ENCODE measurements at places on chromosomes 2 and 18. TPM values are rescaled to one million over a fixed set of nuclear protein-coding genes. Genes with fewer than 3 reads are reported as not detected.

SP5 gene
- not detected for total RNA-seq

GRCh38 chr2:45083175-45083574 lies 73.9 kb upstream of the SIX2 start:
- no peak for DNase-seq

DNA sequence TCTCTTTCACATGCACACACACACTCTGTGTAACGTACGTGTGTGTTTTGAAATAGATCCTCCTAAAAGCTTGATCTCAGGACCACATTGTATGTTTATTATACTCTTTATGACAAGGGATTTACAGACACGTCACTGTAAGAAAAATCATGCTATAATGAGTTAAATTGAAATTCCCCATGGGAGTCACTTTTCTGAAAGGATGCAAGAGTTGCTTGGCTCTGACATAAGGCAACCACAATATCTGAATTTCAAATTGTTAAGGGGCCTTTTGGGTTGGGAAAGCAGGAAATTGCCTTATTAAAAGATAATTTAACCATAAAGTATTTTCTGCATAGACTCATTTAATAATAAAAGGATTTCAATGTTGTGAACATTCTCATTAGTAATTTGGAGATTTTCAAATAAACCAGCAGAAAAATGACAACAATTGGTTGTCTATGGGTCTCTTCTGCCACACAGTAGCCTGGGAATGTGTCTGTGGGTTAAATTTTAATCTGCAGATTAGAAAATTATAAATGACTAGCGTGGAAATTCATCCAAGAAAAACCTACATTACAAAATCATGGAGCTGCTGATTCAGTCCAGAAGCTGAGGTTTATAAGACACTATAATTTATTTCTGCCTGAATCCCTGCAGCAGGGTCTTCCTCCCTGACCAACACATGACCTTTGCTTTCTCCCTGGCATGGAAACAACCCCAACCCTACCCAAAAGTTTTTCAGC lies 75.9 kb upstream of the PID1 start:
- DNase-seq, result no peak

DNA sequence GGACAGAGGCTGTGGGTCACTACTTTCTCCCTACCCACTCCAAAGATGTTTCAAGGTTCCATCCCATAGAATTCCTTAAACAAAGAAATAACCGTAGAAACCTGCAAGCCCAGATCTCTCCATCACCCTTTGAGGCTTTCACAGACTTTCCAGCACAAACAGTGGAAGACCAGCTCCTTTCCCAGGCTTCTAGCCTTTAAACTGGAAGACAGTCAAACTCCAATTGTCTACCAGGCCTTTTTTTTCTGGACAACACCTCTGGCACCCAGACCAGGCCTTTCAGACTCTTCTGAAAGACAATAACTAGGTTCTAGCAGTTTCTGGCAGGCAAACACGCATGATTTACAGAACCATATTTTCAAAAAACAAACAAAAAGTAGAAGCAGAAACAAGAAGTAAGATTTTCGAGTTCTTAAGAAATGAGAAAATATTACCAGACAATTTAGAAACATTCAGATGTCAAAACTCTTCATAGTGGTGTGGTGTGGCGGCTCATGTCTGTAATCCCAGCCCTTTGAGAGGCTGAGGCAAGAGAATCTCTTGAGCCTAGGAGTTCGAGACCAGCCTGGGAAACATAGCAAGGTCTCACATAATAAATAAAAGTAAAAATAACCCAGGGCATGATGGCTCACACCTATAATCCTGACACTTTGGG lies 106.8 kb upstream of the MSH2 start:
- no peak for DNase-seq

DNA sequence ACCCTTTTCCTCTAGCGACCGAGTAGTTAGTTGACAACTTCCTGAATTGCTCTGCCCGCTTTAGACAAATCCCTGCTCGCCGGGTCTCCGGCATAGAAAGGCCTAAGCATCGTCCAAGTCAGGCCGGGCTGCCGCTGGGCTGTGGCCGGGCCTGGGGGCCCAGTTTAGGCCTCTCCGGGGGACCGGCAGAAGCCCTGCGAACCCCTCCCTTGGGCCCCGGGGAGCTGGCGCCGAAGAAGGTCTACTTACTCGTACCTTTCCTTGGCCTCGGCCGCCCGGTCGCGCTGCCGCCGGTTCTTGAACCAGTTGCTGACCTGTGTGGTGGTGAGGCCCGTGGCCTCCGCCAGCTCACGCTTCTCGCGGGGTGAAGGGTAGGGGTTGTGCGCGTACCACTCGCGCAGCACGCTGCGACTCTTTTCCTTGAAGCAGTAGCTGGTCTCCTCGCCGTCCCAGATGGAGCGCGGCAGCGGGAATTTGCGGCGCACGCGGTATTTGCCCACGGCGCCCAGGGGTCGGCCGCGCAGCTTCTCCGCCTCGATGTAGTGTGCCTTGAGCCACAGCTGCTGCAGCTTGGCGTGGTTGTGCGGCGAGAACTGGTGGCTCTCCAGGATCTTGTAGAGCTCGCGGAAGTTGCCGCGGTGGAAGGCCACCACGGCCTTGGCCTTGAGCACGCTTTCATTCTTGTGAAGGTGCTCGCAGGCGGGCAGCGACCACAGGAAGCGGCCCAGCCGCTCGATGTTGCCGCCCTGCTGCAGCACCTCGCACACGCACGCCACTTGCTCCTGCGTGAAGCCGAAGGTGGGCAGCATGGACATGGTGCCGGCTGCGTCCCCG lies 739 bp downstream of the SIX2 start:
- no peak for DNase-seq

LOXL3 gene
- total RNA-seq, result 112 TPM

DNA sequence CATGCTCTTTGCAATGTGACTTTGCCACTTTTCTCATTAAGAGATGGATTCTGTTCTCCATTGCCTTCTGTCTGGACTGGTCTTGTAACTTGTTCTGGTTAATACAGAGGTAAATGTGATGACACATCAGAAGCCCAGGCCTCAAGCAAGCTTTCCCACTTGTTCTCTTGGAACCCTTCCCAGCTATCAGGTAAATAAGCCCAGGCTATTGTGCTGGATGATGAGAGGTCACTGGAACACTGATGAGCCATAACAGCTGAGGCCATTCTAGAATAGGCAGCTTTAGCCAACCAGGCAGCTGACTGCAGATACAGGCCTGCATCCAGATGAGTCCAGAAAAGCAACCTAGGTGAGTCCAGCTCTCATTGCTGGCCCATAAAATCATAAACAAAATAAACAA lies 1007.0 kb upstream of the ACVR2A start:
- DNase-seq, result no peak

MRPL19 gene
- 43.5 TPM for total RNA-seq

B3GNT7 gene
- 1.9 TPM for total RNA-seq

- DNase-seq, result no peak
These were observed 94.9 kb downstream of the FHOD3 start for GRCh38 chr18:36392164-36392978.

MROH2A gene
- not detected for total RNA-seq

- DNase-seq, result no peak
These were observed 14.1 kb downstream of the MFSD2B start for GRCh38 chr2:24024018-24024417.

KCNJ13 gene
- not detected for total RNA-seq

LBX2 gene
- 2.3 TPM for total RNA-seq

Data from chondrocyte (in vitro differentiated cells).